Ovary (tissue), 10 donors: ENCODE measurements at places on chromosomes 3 and 15.
A peak's percentile ranks its signal among the peaks of the same experiment; 100 is the strongest.

DNA sequence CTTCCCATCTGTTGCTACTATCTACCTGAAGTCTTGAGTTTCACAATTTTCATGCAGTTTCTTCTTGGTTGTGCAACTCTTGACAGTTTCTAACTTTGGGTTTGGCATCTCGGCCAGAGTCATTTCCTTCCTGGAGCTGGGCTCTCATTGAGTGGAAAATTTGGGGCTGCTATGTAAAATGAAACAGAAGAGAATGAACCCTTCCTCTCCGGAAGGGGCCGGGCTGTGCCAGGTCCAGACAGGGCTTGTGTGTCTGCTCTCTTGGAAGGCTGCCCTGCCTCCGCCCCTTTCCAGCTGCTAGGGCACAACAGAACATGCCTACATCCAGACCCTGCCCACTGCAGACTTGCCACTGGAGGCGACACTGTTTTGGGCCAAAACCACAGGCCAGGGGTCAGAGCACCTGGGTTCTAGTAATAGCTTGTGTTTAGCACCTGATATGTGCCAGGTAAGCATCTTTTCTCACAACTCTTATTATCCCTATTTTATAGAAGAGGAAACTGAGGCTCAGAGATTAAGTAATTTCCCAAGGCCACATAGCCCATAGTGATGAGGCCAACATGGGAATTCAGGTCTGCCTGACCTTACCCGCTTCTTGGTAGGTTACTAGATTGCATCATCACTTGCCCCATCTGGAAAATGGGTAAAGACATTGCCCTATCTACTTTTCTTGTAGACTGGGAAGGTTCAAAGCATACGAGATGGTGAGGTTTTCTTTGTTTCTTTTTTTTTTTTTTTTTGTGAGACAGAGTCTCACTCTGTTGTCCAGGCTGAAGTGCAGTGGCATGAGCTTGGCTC, 25.0 kb downstream of the IRAK2 start:
- peak; percentile 52 for DNase-seq

DNA sequence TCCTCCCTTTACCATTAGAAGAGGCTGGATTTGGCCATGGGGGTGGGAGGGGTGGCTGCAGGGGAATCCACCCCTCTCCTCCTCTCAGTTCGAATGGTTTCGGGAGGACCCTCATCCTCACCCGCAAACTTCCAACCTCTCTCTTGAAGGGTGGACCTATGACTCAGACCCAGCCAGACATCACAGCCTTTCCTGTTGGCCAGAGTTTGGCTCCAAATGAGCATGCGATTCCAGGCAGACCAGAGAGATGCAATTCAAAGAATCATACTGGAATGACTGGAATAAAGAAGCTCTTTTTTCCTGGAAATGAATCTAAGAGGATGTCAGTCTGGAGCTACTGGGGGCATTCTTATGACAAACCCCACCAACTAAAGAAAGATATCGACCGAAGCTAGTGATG, 516.7 kb upstream of the MDFIC2 start:
- DNase-seq: peak; percentile 45

- no peak for DNase-seq
These were observed 243.0 kb downstream of the NAALADL2 start for GRCh38 chr3:175102161-175102560.

GRCh38 chr3:51422211-51422610, 31.1 kb downstream of the RBM15B start:
- no peak for DNase-seq

GRCh38 chr3:23743141-23743784, 62.5 kb upstream of the UBE2E1 start:
- DNase-seq: no peak

DNA sequence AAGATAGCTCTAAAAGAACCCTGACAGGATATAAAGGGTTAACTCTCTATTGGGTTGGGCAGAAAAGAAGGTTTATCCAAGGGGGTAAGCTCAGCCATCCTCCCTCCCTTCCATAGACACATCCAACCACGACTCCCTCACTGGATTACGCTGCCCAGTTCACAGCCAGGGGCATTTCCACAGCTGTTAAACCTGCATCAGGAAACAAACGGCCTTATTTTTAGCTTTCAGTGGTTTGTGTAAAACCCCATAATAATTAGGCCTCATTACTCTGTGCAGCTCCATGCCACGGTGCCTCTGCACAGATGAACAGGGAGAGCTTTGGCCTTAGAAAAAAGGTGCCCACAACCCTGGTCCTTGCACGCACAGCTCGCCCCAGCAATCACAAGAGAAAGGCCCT, 110.6 kb downstream of the GABRB3 start:
- DNase-seq: no peak

DNA sequence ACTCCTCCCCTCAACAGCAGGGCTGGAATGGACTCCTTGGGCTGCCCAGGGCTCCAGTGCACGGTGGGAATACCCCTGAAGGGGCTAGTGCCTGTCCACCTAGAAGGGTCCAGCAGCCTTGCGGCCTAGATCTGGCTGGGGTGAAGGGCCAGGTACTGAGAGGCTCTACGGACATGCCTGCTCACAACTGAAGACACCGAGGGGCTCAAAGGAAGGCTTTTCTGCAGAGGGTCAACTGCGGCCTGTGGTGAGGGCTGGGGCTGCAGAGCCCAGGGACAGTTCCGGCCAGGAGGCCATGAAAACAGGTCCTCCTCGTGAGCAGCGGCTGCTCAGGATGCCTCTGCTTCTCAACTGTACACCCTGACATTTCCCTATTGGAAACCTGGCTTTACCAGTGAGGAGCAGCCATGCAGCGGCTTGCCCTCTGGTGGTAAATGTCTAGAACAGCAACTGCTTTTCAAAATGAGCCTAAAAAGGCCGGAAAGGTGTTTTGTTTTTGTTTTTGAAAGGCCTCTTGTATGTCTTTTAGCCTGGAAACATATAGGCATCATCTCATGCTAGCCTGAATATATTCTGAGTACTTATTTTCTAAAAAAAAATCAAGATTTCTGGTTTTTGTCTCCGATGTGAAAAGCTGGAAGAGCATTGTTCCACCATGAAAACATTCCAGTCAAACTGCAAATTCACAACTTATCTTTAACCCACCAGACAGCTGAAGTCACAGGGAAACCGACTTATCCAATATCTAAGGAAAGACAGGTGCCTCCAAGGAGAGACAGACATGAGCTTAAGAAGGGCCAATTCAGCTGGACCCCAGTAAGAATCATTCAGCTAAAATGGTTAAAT, 163.4 kb downstream of the KLF13 start:
- peak; percentile 41 for DNase-seq

GRCh38 chr3:174862101-174862500, 3.0 kb downstream of the NAALADL2 start:
- DNase-seq: no peak

- DNase-seq: peak; percentile 51
These were observed 27.6 kb downstream of the LMCD1 start for GRCh38 chr3:8529181-8529637.
